Activated CD8-positive, alpha-beta memory T cell treated with anti-CD3 and anti-CD28 coated beads for 1 hour (primary cell): ENCODE measurements at places on chromosomes 11 and 22.

DNA sequence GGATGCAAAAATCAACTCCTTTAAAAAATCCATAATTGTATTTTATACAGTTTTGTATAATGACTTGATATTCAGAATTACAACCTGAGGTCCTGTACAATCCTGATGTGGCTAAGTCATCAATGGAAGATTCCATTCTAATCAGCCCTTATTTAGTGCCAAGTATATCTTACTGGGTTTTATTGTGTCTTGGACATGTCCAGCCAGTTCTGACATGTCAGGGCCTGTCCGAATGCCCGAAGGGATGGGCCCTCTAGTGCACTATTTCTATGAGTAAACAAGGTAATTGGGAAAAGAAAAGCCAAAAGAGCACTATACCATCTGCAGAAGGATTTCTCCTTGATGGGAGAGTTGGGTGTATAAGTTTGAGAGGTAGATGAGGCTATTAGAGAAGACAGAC is 412.9 kb downstream of the METTL15 start:
- DNase-seq, result no peak

GRCh38 chr11:111797145-111797581 is 31.0 kb upstream of the PPP2R1B start:
- no peak for DNase-seq

GRCh38 chr22:42116848-42117424 is 13.7 kb downstream of the CYP2D6 start:
- DNase-seq, result no peak

GRCh38 chr11:76649011-76649410 is 21.5 kb downstream of the LRRC32 start:
- no peak for DNase-seq

DNA sequence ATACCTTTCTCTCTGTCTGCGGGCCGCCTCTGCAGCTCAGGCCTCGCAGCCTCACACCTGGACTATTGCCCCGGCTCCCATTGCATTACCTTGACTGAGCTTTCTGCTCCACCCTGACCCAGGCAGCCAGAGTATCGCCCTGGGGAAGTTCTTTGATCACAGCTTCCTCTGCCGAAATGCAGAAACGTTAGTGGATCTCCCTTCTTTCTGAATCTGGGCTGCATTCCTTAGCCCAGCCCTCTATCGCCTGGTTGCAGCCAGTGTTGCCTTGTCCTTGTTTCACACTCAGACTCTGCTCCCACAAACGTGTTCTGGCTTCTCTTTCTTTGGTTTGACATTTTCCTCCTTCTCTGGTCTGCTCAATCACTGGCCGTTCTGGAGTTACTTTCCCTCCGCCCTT is 195.7 kb downstream of the ADAMTS15 start:
- DNase-seq, result no peak

- DNase-seq, result no peak
Measured at GRCh38 chr11:27213232-27213660, 149.8 kb downstream of the CCDC34 start.

DNA sequence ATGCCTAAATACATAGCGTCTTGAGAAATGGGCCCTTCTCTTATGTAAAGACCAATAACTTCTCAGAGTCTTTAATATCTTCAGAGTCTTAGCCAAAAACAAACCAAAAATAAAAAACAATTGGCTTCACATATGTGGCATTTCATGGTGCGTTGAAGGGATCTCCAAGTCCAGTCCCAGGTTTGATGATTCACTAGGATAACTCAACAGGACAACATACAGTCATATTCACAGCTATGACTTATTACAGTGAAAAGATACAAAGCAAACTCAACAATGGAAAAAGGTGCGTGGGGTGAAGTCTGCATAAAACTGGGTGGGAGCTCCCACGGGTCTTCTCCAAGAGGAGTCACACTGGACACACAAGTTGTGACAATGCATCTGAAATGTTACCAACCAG is 12.6 kb downstream of the SYTL2 start:
- no peak for DNase-seq
